ELR (cell line): ENCODE measurements at places on chromosomes 7 and 10.
A peak's percentile ranks its signal among the peaks of the same experiment; 100 is the strongest.

DNA sequence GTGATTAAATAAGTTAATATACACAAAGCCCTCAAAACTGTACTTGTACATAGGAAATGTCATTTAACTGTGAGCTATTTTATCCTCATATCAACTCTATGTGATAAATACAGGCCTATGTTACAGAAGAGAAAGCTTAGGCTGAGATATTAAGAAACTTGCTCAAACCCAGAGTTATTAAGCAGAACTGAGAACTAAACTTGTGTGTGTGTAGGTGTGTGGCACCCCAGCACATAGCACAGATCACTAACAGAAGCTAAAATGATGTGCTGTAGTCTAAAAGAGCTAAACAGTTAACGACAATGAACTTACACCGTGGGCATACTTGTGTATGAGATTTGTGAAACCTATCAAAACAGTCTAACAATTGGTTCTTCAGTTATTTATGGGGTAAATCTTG is 34.5 kb downstream of the MTPN start:
- no peak for DNase-seq

DNA sequence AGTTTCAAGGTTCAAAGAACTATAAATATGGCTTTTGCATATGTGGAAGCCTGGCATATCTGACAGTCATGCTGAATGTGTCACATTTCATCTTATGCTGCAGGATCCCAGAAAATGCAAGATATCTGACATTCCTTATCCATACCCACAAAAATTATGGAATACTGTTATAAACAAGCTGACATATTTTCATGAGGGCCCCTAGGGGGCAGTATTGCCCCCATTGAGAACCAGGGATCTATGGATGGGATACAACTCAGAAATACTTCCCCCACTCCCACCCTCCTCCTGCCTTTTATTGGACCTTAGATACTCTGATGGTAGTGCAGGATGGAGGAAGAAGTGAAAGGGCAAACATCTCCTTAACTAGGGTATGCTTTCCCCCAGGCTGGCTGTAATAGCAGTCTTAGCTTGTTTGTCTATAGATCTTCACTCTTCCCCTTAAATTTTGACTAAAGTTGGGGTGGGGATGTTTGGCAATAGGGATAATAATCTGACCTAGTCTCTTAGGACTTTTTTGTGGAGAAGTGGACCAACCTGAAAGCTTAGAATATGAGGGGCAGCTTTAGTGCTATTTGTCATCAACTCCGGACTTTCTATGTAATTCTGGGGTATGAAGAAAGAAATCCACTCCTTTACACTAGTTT is 3.5 kb upstream of the GNGT1 start:
- peak; percentile 61 for DNase-seq

- no peak for DNase-seq
Observed at GRCh38 chr7:5646846-5647245, 134.6 kb downstream of the RNF216 start.

- no peak for DNase-seq
Observed at GRCh38 chr10:124446830-124447750, 2.7 kb downstream of the NKX1-2 start.

DNA sequence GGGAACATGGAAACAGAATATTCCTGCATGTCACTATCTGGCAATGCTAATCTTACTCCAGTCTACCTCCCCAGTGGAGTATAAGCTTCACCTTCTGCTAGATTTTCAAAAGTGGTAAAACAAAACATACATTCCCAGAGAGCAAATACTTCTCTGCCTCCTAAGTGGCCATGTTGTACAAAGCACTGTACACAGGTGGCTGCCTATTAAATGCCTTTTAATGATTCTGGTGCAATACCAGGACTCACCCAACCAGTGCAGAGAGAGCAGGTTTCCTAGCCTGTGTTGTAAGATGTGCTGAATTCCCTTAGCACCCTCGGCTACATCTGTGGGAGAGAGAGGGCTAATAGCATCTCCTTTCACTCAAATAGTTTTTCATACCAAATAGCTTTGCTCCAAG is 684.3 kb upstream of the NRP1 start:
- no peak for DNase-seq

DNA sequence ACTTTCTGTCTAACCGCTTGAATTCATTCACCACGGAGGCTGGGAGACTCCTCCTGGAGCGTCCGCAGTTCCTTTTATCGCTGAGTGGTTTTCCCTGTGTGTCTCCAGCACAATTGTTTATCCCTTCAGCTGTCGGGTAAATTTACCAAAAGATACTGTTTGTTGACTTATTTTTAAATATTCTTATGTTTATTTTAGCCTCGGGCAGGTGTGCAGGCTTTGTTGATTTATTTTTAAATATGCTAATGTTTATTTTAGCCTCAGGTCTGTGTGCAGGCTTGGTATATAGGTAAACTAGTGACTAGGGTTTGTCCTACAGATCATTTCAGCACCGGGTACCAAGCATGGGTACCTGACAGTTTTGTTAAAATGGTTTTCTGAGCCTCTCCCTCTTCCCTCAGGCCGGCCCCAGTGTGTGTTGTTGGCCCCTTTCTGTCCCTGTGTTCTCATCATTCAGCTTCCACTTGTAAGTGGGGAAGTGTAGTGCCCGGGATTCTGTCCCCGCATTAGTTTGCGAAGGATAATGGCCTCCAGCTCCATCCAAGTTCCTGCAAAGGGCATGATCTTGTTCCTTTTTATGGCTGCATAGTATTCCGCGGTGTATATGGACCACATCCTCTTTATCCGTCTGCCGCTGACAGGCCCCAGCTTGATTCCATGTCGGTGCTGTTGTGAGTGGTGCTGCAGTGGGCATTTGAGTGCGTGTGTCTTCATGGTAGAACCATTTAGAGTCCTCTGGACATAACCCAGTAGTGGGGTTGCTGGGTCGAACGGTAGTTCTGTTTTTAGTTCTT is 5.3 kb downstream of the GET4 start:
- no peak for DNase-seq

DNA sequence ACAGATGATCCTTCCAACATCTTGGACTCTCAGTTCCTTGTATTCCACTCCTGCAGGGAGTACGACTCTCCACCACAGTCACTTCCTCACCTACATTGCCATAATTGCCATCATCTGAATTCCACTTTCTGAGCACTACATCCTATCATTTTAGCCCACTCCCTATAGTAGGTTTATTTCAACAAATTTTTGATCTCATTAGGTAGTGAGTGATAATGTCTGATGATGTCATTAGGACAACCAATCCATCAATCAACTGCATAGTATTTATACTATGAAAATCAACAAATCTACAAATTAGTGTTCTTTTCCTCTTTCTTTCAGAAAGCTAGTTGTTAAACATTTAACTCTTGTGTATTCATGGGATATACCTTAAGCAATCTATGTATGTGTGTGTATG is 13.7 kb upstream of the TRA2A start:
- no peak for DNase-seq

DNA sequence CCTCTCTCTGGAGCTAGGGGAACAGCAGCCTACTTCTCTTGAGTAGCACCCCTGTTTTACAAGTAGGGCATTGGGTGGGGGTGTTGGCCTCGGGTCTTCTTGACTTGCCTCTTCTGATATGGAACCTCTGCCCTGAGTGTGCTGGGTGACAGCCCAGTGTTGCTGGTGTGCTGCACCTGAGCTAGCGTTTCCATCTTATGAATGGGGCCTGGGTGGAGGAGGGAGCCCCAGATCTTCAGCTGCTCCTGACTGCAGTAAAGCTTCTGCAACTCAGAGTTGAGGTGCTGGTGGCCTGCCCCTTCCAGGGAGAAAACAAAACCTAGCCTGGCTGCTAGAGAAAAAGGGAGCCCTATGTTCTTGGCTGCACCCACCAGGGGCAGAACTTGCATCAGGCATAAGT is 202.5 kb upstream of the SHH start:
- DNase-seq: no peak

GRCh38 chr7:87480386-87480785 is 4.9 kb upstream of the ABCB4 start:
- peak; percentile 28 for DNase-seq

- DNase-seq: no peak
Observed at GRCh38 chr7:66571568-66571967, 57.1 kb upstream of the KCTD7 start.

DNA sequence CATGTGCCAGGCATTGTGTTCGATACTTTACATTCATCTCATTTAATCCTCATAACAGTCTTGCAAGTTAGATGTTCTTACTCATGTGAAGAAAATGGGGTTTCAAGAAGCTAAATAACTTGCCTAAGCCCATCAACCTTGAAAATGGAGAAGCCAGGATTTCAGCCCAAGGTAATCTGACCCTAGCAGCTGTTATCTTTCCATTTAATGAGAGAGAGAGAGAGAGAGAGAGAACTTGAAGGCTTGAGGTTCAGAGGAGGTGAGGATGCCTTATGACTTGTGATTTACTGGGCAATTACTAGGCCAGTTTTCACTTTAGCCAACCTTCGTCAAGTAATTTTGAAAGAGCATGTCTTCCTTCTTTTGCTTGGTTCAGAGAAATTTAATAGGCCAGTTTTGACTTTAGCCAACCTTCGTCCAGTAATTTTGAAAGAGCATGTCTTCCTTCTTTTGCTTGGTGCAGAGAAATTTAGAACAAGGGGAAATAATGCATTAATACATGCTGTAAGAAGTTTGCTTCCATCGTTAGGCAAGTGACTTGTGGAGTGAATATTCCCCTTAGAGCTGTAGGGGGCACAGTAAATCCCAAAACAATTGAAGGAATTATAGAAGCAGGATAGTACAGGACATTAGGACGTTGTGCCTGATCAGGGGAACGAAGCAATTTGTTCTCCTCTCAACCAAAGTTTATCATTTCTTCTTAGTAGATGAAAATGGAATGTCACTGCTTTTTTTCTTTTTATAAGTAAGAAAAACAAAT is 143.0 kb upstream of the BMPER start:
- DNase-seq: no peak

GRCh38 chr7:75624134-75624832 is 114.5 kb downstream of the HIP1 start:
- no peak for DNase-seq

GRCh38 chr7:131521651-131522163 is 34.7 kb downstream of the PODXL start:
- no peak for DNase-seq

DNA sequence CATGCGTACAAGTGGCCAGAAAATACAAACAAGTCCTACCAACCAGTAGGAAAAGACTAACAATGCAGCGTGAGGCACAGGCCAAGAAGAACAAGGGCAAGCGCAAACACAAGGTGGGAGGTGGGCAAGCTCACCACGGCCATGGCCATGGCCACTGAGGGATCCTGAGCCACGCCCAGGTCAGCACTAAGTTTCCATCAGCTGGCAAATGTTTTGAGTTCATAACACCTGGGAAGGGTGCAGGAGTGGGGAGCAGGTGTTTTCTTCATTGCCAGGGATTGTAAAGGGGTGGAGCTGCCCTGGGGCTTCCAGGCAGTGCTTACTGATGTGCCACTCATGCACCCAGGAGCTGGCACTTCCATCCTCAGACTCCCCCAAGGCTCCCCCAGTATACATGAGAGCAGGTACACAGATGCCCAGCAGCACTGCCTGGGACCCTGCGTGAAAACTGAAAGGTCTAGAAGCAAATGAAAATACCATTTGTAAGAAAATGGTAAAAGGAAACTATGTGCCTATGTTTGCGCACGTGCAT is 139.2 kb upstream of the RET start:
- no peak for DNase-seq

DNA sequence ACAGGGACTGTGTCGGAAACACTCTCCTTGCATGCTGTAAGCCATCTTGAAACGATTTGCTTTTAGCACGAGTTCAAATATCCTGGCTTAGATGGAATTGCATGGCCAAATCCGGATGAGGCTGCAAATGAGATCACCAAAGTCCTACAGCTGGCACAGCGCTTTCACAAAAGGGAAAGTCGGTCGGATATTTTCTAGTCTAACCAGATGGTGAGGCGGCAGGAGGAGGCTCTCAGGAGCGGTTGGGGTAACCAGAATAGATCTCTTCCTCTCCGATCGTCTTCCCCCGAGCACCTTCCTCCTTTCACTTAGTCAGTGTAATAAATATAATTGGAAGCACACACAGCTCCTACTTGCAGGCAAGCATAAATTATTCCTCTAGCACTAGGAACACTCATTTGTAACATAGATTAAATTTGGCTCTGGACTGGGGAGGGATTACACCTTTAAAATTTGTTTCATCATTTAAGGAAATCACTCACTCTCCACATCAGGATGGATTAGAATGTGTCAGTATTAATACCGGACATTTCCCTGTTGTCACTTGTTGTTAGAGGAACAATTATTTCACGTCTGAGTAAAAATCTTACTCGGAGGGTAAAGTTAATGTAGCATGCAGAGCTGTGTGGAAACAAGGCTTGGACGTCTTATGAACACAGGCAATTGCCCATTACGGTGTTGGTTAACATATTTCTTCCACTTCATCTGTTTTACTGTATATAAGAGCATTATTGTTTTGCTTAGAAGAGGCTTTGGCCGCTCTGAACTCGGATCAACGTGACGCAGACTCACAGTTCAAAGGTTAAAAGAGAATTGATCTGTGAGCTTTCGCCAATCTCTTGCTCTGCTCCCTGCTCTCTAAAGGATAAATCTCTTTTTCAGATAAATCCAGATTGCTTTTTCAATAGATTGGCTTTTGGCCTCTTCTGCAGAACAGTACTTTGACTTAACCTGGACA is 857.9 kb downstream of the TYW1 start:
- DNase-seq: no peak

GRCh38 chr10:23021430-23021829 is 73.9 kb upstream of the MSRB2 start:
- no peak for DNase-seq

- peak; percentile 67 for DNase-seq
Observed at GRCh38 chr10:58414270-58415041, 29.2 kb downstream of the TFAM start.

DNA sequence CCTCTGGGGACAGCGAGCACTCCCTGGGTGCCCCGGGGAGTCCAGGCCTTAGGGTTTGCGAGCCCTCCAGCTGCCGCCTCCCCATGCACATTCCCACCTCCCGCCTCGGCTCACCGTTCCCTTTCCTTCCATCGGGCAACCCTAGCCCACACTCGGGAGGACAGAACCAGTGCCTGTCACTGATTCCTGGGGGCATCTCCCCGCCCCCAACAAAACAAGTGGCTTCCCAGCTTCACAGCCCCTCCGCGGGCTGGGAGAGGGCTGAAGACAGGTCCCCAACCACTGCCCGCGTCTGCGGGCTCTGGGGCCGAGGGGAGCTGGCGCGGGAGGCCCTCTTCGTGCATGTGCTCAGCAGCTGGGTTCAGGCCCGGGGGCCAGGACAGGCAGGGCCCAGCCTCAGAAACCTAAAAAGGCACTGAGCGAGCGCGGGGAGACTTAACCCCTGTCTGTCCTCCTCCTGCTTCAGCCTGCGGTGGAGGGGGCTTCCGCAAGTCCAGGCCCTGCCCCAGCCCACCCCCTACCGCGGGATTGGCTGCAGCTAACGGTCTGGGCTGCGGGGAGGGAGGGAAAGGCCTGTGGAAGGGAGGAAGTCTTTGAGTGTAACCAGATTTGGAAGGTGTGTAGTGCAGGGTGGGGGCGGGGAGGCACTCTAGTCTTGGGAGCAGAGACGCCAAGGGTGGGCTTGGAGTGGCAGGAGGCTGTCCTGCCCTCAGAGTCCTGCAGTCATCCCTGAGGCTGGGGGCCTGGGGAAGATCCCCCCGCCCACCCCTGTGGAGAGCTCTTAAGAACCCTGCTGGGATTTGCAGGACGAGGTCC is 1.2 kb downstream of the FLNC start:
- DNase-seq: peak; percentile 62

GRCh38 chr7:33845991-33846509 is 59.3 kb upstream of the BMPER start:
- DNase-seq: no peak

GRCh38 chr10:5106553-5106952 is 12.3 kb downstream of the AKR1C3 start:
- no peak for DNase-seq

- no peak for DNase-seq
Observed at GRCh38 chr7:102889851-102890250, 22.9 kb upstream of the LRRC17 start.
